ENCODE measurements at places on chromosomes 16 and 17.

DNA sequence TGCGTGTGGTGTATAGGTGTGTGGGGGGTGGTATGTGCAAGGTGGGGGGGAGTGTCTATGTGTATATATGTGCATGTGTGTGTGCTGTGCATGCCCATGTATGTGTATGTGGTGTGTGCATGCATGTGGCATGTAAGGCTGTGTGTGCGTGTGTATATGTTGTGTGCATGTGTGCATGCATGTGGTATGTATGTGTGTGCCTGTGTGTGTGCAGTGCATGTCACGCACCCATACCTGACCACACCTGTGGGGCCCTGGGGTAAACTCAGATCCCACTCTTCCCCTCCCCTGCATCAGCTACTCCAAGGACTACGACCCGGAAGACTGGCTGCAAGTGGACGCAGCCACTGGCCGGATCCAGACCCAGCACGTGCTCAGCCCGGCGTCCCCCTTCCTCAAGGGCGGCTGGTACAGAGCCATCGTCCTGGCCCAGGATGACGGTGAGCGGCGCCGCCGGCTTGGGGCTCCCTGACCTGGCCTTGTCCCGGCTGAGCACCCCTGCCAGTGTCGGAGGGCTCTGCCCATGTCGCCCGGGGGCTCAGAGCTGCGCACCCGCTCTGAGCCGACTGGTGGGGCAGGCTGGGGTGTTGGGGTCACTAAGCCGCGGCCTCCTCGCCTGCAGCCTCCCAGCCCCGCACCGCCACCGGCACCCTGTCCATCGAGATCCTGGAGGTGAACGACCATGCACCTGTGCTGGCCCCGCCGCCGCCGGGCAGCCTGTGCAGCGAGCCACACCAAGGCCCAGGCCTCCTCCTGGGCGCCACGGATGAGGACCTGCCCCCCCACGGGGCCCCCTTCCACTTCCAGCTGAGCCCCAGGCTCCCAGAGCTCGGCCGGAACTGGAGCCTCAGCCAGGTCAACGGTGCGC lies 9.1 kb downstream of the SLC22A31 start:
- no peak for DNase-seq

GRCh38 chr16:3182608-3183444 lies 5.2 kb upstream of the OR1F1 start:
- no peak for DNase-seq

- peak; percentile 77 for DNase-seq
Measured at GRCh38 chr17:42531455-42532354, 4.3 kb upstream of the NAGLU start.

DNA sequence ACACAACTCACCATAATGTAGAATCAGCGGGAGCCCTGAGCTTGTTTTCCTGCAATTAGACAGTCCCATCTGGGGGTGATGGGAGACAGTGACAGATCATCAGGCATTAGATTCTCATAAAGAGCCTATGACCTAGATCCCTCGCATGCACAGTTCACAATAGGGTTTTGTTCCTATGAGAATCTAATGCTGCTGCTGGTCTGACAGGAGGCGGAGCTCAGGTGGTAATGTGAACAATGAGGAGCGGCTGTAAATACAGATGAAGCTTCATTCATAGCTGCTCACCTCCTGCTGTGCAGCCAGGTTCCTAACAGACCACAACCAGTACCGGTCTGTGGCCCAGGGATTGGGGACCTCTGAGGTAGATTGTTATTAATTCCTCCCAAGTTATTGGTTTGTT lies 2.9 kb upstream of the DOK4 start:
- DNase-seq: no peak

GRCh38 chr16:3964686-3965290 lies 84.3 kb upstream of the CREBBP start:
- no peak for DNase-seq

DNA sequence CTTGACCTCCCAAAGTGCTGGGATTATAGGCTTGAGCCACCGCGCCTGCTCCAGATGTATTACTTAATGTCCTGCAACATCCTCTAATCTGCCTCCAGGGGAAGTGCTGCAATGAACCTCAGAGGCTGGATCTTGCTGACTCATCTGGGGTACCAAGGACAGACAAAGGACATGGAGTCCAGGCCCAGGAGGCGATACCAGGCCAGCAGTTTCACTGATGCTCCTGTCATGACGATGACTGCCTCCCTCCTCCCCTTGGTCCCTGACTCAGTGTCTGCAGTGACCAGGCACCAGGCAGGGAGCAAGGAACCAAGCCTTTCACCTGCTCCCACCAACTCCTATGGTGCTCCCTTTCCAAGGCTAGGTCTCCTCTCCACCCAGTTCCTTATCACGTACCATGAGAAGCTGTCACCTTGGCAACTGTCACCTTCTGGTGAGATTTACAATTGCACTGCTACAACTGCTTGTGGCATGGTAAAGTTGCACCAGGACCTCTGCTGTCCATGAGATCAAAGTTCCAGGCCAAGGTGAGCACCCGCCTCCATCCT lies 21.6 kb upstream of the PHOSPHO1 start:
- no peak for DNase-seq

- DNase-seq: no peak
Measured at GRCh38 chr17:43334738-43335402, 63.9 kb upstream of the ARL4D start.

GRCh38 chr17:63099425-63099824 lies 133.4 kb downstream of the TANC2 start:
- no peak for DNase-seq

- DNase-seq: no peak
Measured at GRCh38 chr17:46960152-46960551, 18.9 kb downstream of the RPRML start.

DNA sequence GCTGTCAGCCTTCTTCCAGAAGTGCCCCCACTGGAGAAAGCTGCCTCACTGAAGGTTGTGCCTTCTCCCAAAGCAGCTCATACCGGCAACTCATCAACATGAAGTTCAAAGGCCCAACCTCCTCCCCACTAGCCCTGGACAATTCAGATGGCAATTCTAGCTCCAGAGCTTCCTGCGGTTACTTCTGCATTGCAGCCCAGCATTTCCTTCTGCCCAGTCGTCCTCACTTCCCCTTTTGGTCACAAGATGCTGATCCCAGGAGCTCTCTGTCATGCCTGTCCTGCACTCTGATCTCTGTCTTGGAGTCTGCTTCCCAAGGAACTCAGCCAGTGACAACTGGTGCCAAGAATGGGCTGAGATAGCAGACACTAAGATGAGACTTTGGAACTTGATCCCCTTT lies 178.2 kb upstream of the SOX9 start:
- DNase-seq: no peak
